Stimulated activated effector memory CD8-positive, alpha-beta T cell treated with anti-CD3 and anti-CD28 coated beads, Interleukin-12 subunit alpha, Interleukin-12 subunit beta, amount 100 ng/mL, for 72 hours (primary cell): ENCODE measurements at places on chromosomes 11 and 22.

- DNase-seq: no peak
Observed at GRCh38 chr11:575313-575995, 816 bp upstream of the PHRF1 start.

GRCh38 chr22:19756288-19757128, 4.1 kb upstream of the TBX1 start:
- peak; percentile 67 for DNase-seq

GRCh38 chr11:109029927-109030326, 365.1 kb downstream of the DDX10 start:
- no peak for DNase-seq

GRCh38 chr11:40168414-40168813, 1291.0 kb downstream of the LRRC4C start:
- no peak for DNase-seq

DNA sequence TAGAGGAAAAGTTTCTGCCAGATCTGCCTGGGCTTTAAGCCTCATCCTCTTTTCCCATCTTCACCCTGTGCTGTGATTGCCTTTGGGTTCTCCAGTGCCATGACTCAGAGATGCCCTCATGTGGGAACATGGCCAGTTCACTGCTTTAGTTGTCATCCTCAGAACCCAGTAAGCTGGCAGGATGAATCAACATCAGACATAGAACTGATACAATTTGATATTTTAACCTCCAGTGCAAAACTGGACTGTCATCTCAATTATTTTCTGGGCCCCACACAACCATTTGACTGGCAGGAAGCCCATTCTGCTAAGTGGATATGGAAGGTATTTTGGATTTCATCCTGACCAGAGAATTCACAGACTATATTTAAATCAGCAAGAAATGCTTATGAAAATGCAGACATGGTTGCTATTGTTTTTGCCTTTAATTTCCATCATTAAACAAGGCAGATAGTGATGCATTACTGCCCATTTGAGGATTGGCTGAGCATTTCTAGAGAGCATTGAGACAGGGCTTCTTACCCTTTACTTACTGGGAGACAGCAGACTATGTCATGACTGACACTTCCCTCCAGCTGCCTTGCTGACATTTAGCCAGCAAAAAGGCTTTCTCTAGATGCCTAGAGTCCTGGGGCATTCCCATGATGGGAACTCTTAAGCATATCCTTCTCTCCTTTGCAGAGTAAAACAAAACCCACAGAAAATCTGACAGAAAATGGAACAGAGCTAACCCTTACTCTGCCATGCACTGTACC, 327.1 kb upstream of the MTNR1B start:
- DNase-seq: no peak
